T-helper 22 cell (primary cell): ENCODE measurements at places on chromosomes 5 and 9.

- no peak for DNase-seq
These were observed 2.9 kb upstream of the CAMSAP1 start for GRCh38 chr9:135910216-135910615.

GRCh38 chr5:171031977-171032376, 170.2 kb downstream of the RANBP17 start:
- no peak for DNase-seq

DNA sequence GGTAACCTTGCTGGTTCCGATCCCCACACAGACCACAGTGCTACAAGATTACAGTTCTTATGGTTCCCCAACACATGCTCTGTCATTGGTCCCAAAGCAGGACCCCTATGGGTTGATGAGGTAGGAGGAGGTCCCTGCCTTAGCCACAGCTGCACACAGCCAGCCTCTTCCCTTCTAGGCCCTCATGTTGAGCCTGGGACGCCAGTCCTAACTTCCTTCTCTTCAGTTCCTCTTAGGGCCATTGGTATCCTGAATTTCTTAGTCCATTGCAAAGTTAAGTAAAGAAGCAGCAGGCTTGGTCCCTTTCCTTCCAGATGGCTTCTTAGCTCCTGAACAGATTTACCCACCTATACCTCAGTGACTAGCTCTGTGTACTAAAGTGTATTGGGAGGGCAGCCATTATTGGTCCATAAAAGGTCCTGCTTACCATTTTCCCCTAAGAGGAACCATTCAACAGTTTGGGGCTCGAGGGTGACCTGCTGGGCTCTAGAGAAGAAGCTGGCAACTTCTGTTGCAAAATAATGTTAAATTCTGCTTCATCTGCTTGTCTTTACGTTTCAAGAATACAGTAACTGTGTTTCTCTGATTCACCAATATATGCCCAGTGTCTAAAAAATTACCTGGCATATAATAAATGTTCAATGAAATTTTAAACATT, 50.2 kb downstream of the PDCD1LG2 start:
- DNase-seq = no peak

DNA sequence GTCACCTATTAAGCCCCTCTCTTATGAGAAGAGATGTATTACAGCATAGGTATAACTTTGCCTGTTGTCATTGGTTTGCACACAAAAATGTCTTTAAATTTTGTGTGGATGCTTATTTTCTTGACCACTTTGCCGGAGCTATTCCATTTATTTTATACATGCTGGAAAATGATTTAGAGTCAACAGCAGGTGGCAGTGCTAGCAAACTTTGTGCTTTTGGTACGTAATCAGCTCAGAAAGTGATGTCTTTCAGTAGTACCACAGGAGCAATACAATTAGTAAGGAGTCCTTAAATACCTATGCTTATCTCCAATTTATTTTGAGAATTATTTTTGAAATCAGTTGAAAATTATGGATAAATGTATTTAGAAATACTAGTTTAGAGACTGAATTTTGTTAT, 19.8 kb upstream of the NUDT12 start:
- DNase-seq = no peak

- no peak for DNase-seq
These were observed 640 bp downstream of the SURF4 start for GRCh38 chr9:133375116-133375723.

DNA sequence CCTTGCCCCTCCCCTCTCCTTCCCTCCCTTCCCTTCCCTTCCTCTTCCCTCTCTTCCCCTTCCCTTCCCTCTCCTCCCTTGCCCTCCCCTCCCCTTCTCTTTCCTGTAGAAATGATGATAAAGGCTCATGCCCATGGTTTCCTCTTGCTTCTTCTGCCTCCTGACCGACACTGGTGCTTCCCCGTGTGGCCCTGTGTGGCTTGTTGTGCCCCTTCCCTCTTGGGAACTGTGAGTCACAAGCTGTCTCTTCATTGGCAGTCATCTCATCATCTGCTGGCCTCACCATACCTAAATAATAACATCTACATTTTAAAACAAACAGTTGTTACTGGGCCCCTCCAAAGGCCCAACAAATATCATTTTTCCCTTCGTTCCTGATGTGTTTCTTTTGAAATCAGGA, 11.7 kb upstream of the CARNMT1 start:
- DNase-seq = no peak

- no peak for DNase-seq
These were observed 15.5 kb downstream of the ACER2 start for GRCh38 chr9:19424176-19424779.

GRCh38 chr9:7560669-7561305, 238.8 kb downstream of the DMAC1 start:
- no peak for DNase-seq
